ENCODE measurements at places on chromosomes 4 and X.

GRCh38 chr4:139278485-139278884 lies 1.5 kb downstream of the MGARP start:
- no peak for DNase-seq

DNA sequence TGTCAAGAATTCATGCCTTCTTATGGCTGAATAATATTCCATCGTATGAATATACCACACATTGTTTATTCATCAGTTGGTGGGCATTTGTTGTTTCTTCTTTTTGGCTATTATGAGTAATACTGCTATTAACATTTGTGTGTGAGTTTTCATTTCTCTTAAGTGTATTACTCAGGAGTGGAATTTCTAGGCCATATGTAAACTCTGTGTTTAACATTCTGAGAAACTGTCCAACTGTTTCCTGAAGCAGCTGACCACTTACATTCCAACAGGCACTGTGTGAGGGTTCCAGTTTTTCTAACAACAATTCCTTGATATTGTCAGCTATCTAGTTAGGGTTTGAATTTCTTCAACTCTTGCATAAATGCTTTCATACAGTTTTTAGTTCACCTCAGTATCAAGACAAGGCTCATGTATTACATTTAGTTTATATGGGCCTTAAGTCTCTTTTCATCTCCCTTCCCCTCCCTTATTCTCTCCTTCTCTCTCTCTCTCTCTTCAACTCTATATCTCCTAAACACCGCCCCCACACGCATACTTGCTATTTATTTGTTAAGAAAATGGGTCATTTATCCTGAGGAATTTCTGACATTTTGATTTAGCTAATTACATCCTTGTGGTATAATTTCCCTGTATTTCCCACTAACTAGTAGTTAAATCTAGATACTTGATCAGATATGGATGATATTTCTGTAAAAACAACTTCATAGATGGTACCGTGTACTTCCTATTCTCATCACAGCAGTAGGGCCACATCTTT lies 77.4 kb downstream of the WDR19 start:
- no peak for DNase-seq

DNA sequence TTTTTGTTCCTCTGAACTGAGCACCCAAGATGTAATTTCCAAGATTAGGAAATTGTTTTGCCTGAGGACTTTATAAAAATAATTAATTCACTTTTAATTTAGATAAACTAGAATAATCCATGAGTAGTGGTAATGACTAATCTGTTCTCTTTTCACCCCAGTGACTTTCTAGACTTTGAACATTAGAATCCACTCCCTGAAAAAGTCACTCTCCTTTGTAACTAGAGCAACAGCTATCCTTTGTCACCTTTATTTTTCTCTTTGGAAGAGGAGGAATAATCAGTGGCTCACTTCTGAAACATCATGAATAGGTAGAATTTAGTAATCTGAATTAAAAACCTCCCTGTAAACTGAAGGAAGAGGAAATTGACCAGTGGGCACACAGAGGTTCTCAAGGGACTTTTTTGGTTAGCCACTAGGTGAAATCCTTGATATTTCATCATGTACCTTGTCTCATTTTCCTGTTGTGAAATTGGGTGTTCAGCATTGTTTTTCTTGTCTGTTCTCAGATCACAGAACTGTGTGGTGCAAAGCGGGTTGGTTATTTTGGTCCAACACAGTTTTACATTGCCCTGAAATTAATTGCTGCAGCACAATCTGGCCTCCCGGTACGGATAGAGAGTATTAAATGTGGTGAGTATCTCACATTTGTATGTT lies 59.4 kb downstream of the REPS2 start:
- DNase-seq = no peak

DNA sequence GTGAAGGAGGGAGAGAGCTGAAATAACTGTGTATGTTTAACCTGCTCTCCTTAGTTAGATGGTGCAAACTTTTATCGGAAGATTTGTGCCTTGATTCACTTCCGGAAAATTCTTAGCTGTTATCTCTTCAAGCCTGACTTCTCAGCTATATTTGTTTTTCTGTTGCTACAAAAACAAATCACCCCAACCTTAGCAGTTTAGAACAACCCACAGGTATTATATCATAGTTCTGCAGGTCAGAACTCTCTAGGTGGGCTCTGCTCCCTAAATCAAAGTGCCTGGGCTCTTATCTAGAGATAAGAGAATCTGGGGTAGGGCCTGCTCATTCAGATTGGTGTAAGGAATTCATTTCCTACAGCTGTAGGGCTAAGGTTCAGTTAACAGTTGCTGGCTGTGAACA lies 15.1 kb upstream of the CEP135 start:
- DNase-seq = no peak

- DNase-seq = no peak
These were observed 92.3 kb downstream of the SPRY1 start for GRCh38 chr4:123488916-123489315.

DNA sequence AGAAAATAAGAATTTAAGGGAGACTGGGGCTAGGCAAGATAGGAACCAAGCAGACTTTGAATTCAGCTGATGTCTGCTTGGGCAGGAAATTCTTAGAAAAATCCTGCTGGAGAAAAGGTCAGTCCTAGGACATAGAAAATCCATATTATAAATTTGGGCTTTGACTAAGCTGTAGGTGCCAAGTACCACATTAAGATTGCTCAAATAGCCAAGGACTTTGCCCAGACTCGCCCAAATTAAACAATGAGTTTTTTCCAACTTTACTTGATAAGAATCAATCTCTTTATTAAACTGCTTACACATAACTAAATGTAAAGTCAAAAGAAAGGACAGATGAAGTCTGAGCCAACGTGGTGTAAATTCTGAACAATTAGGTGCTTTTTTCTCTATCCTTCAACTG lies 95.4 kb downstream of the FUNDC1 start:
- DNase-seq = no peak
